ENCODE measurements at places on chromosomes 12 and 14.

- no peak for DNase-seq
Observed at GRCh38 chr12:9095322-9095721, 20.4 kb downstream of the A2M start.

DNA sequence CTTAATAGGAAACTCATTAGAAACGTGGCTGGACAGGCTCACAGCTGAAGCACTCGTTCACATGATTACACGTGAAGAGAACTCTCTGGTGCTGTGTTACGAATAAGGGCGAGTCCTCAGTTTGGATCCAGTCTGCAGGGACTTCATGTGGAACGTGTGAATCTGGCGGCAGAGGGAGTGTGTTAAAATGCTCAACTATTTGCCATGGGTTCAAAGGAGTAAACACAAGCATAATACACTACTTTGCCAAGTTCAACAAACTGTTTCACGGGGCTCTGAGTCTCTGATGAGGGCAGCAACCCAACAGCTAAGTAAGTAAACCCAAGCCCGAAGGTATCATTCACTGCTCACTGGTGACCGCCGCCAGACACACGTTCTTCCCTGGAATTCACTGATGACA lies 42.4 kb downstream of the NUAK1 start:
- no peak for DNase-seq

GRCh38 chr12:48454667-48455066 lies 17.7 kb upstream of the ANP32D start:
- DNase-seq = no peak

DNA sequence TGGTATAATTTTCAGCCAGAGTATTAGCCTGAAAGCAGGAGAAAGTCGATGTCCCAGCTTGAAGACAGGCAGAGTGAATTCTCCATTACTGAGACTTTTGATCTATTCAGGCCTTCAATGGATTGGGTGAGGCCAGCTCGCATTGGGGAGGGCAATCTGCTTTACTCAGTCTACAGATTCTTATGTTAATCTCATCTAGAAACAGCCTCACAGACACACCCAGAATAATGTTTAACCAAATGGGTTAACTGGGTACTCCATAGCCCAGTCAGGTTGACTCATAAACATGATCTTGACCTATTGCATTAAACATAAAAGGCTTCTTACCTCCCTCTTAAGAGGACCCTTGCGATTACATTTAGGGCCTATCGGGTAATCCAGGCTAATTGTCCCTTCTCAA lies 118.0 kb downstream of the KTN1 start:
- DNase-seq = no peak

DNA sequence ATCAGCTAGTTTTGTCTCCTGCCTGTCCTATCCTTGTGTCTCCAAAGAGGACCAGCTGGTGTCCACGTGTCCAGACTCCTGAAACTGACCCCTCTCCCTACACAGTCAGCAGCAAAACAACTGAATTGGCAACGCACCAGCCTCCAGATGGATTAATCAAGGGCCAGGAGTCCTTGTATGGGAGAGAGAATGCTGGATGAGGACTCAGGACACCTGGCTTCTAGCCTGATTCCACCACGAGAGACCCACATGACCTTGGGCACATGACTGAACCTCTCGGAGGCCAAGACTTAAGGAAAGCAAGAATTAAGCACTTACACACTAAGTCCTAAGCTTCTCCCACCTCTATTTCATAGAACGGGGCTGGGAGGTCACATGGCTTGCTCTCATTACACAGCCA lies 60.4 kb upstream of the CMKLR1 start:
- DNase-seq = no peak

DNA sequence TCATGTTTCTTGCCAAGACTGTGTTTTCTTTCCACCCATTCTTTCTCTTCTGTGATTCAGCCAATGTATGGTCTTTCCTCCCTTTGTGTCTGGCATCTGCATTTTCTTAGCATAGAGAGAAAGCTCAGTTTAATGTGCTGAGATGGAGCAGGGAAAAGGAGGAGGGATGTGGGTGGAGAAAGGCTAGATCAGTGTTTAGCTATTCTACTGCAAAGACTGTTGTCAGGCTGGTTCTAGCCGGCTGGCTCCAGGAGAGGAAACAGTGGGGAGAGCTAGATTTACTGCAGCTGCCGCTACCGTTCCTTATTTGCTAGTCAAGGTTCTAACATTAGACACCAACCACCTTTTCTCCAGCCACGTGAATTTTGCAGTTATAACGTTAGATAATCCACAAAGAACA lies 5.2 kb upstream of the RIMKLB start:
- no peak for DNase-seq

DNA sequence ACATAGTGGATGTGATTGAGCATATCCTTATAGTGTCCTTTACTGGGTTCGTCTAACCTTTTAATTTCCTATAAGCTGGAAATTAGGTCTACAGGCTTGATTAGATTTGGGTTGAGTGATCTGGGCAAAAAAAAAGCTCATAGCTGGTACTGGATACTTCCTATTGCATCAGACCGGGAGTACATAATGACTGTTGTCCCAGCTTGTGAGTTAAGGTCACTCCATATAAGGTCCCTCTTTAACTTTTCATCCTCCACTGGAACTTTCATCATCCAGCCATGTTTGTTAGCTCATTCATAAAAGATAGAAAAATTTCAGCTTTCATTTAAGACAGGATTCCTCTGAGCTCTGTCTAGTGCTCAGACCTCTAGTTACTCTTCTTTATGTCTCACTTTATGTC lies 80.8 kb downstream of the C14orf132 start:
- no peak for DNase-seq
